Fibroblast of skin of scalp (primary cell): ENCODE measurements at places on chromosomes 4 and X.
A peak's percentile ranks its signal among the peaks of the same experiment; 100 is the strongest.

DNA sequence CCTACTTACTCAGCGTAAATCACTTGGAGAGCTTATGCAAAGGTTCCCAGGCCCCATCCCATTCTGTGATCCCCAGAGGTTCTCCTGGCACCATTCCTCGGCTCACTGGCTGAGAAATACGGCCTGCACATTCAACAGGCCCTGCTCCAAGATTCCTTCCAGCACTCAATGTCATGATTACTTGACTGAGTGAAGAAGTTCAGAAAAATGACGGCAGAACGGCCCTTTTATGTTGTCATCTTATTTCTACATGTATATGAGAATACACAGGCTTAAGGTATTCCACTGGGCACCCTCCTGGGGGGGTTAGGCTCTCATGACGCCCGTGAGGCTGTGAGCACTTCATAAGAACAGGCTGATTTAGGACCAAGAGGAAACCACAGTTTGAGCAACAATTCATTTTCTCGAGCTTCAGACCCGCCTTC, 190.6 kb downstream of the NSUN7 start:
- peak; percentile 49 for DNase-seq

DNA sequence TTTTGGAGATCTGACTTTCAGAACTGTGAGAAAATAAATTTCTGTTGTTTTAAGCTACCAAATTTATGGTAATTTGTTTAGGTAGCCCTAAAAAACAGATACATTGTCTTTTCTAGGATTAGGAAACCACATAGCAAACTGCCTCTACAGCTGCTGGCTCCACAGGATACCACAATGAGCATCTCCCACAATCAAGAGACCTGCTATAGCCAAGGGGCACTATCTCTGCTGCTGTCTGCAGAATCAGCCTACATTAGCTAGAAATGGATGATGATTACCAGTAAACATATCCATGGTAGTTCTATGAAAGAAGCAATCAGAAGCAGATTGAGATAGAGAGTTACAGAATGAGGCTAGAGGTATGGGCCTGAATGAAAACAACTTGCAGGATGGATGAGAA, 244.4 kb upstream of the NDST4 start:
- DNase-seq, result no peak

GRCh38 chr4:82469791-82470345, 39.5 kb downstream of the ENOPH1 start:
- DNase-seq, result peak; percentile 72

DNA sequence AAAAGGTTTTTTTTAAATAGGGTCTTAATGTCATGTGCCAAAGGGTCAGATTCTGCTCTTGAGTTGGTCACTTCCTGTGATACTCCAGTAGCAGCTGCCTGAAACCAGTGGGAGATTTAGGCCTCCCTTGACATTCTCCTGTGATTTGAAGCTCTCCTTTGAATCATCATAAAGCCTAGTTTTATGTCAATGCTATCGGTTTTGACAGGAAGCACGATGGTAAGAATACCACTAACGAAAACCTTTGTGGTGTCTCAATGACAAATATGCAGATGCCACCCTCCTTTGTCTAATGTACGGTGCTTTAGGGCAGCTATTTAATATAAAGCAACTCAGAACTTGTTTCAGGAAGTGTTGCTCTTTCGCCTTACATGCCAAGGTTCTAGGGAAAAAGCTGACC, 44.2 kb downstream of the CCNI start:
- DNase-seq, result no peak

DNA sequence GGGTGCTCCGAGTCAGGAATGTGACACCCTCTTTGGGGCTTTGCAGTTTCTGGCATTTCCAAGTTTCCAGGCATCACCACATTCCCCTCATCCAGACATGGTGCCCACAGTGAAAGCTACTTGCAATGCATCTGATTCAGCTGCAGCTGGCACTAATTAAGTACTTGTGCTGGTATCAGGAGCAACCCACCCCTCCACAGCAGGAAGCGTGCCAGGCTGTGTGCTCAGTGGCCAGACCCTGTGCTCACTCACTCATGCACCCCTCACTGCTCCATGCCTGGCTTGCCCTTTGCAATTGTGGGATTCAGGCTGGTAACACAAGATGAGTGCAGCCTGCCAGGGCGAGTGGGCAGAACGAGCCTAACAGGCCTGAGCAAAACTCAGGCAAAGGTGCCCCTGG, 271.2 kb downstream of the EPHA5 start:
- DNase-seq, result no peak

GRCh38 chr4:122906859-122907305, 15.5 kb downstream of the NUDT6 start:
- no peak for DNase-seq

- no peak for DNase-seq
These were observed 49.0 kb downstream of the AGA start for GRCh38 chr4:177393236-177393635.

- no peak for DNase-seq
These were observed 22.1 kb downstream of the LIMCH1 start for GRCh38 chr4:41559940-41560516.

DNA sequence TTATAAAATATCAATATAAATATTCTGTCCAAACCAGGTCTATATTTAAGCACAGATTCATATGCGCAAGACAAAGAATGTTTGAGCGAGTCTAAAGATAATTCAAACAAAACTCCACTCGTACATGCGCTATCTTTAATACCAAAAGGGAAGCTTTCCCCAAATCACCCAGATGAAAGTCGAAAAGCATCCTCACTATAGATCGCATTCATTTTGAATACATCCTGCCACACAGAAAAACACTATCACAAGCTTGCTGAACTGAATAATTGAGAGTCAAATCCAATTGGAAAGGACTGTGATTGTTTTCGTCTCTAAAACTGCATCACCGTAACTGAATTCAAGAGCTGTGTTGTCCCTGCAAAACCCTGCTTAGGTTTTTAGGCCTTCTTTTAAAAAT, 685 bp downstream of the TASL start:
- DNase-seq, result no peak

DNA sequence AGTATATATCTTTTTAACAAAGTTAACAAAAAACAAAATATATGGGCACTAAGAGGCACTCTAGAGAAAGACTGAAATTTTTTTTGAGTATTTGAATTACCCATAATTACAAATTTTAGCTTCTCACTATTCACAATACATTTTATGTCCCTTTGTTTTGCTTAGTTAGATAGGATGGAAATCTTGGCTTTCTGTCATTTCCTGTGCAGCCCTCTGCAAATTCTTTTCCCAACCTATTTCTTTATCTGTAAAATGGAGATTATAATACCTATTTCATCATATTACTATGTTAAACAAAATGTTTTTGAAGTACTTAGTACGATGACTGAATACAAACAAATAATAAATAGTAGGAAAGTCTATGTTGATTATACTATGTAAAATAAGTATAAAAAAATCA, 710.0 kb downstream of the CCSER1 start:
- no peak for DNase-seq

DNA sequence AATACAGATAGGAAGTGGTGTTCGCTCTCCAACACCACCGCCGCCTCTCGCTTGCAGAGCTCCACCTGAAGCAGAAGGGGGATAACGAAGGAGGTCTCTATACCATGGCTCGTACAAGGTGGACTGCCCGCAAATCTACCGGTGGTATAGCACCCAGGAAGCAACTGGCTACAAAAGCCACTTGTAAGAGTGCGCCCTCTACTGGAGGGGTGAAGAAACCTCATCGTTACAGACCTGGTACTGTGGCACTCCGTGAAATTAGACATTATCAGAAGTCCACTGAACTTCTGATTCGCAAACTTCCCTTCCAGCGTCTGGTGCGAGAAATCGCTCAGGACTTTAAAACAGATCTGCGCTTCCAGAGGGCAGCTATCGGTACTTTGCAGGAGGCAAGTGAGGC, 5.2 kb upstream of the BMP15 start:
- DNase-seq, result peak; percentile 0

- no peak for DNase-seq
These were observed 18.2 kb downstream of the PTTG2 start for GRCh38 chr4:37978248-37978924.

GRCh38 chr4:8184061-8184460, 15.0 kb upstream of the SH3TC1 start:
- no peak for DNase-seq

DNA sequence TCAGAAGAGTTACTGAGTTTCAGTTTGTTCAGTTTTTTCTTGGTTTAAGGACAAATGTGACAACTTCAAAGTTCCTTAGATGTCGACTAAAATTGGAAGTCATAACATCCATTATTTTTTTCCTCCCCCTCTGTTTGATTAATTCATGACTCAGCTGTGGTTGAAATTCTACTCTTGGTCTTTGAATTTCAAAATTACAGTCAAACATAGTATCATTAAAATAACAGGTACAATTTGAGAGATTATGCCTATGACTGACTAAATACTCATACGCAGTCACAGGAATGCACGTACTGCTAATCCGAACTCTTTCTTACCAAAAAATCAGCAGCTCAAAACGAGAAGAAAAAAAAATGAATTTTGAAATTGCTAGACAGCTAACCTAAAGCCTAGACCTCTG, 1434.8 kb downstream of the RAPGEF2 start:
- no peak for DNase-seq

GRCh38 chr4:167190379-167190778, 43.9 kb downstream of the SPOCK3 start:
- DNase-seq, result no peak

DNA sequence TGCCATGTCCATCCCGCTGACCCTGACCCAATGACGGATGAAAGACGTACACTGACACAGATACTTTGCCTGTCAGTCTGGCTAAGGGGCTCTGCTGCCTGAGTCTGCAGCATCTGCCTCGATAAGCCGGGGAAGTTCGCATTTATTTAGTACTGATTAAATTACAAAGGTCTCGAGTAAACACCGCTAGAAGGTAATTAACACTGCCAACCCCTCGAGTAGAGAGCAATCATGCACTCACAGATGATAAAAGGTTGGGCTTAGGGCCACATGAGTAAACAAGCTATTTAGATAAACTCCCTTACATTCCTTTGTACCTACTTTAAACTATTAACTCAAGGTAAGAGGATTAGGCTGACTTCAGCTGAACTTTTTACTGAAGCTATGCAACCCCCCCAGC, 16.0 kb upstream of the RBMXL3 start:
- no peak for DNase-seq

DNA sequence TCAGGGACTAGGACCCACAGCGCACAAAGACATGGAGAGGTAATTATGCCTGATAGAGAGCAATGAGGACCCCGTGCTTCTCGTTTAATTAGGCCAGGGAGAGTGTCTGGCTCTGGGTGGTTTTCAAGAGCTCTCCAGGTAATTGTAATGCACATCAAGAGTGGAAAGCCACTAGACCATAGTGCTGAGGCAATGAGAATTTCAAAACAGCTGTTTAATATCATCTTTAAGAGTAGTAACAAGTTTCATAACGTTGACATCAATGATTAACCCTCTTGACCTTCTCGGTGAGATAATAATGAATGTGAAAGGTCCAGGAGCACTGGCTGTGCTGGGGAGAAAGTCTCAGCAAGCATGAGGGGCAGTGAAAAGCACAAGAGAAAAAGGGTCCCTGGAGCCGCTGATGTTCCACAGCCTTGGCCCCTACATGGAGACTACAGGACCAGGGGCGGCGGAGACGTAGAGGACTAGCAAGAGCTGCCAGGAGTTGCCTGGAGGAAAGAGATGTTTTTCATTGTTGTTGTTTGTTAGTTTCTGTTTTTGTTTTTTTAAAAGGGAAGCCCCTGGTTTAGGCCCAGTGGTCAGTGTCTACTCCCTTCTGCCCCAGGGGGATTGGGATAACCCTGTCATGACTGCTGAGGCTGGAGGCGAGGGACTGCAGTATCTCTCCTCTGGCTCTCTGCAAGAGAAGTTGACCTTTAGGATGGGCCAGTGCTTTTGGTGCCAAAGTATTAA, 14.8 kb upstream of the CXCR3 start:
- DNase-seq, result no peak
